Activated CD8-positive, alpha-beta memory T cell treated with anti-CD3 and anti-CD28 coated beads, Interleukin-2, amount 10 ng/mL, durations not matched to agents 7 days and 5 days (primary cell): ENCODE measurements at places on chromosomes 5 and 9. TPM values are rescaled to one million over a fixed set of nuclear protein-coding genes. Genes with fewer than 3 reads are reported as not detected.

Gene SOHLH1
- not detected for total RNA-seq

DNA sequence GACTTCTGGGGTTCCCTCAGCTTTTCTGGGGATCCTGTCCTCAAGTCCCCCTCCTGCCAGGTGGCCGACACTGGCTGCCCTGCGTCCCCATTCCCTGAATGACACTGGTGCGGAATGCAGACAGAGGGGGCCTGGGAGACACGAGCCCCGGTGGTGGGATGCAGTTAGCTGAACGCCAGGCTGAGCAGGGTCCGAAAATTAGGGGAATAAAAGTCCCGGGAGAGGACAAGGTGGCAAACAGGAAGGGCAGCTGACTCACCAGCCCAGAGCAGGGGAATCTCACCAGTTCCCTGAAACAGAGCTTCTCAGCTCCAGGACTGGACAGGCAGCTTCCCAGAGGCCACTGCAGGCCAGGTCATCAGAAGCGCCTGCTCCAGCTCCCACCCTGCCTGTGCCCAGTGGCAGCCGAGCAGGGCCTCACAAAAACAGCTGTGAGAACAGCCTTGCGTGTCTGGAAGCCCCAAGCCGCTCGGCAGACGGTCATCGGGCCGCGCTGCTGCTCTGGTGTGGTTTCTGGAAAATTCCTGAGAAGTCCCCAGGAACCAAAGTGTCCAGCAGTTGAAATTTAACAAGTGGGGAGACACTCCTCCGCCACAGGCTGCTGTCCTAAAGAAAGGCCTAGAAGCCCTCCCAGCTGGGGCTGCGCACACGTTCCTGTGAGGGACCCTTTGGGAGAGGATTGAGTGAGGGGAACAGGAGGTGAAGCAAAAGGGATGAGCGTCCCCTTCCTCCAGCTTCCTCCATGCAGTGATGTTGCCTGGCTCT lies 47.6 kb upstream of the EXOC3 start:
- H3K27me3 ChIP-seq = peaks cover 4% of the 10 kb centered on the region
- DNase-seq = no peak
- no peak overlapping the region for H3K4me3 ChIP-seq
- H3K36me3 ChIP-seq = peaks cover 18% of the 10 kb centered on the region

DNA sequence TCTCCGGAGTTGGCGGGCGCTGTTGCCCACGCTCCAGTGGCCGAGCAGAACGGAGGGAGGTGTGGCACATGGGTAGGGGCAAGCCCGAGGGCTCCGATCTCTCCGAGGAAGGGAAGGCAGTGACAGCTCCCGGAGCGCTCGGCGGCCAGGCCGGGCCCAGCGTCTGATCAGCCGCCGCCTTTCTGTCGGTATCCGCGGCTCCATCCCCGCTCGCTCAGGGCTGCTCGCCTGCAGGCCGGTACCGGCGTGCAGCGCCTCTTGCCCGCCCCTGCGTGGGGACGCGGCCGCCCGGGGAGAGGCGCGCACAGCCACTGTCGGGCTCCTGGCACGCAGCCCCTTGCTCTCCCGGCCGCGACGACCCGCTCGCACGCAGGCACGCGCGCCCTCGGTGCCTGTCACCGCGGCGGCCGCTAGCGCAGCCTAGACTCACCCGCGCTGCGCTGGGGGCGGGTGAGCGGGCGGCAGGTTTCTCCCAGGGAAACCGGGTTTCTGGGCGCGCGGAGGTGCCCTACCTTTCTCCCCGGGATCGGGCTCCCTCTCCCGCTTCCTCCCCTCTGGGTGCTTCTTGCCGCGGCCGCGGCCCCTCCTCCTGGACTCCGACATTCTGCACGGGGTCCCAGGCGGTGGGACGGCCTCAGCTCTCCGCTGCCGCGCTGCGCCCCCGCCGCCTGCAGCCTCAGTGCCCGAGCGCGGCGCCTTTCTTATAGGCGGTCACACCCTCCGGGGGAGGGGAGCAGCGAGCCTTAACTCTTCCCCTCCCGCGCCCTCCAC lies 108.4 kb downstream of the PSD2 start:
- H3K27ac ChIP-seq = no peak overlapping the region
- H3K4me1 ChIP-seq = peaks cover 4% of the 10 kb centered on the region
- DNase-seq = no peak
- H3K36me3 ChIP-seq = no peaks in the 10 kb centered on the region
- H3K4me3 ChIP-seq = no peak overlapping the region

DNA sequence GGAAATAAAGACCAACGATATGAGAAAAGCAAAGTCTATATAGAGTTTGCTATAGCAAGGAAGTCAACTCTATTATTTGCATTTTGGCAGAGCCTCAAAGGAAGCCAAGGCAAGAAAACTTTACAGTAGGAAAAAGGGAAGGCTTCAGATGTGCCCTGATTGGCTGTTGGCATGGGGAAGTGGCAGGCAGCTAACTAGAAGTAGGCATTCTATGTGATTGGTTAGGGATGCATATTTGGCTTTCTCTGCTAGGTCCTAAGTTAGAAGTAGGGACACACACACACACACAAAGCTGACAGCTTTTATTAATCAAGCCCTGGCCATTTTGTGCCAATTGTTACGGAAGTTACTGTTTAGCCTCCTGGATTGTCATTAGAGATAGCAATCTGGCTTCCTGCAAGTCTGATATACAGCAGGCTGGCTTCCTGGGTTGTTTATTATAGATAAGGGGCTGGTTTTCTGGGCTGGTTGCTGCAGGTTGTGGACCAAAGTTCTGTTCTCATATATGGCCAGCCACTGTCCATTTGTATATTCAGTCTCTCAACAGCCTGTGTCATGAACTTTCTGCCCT lies 308.1 kb upstream of the GRAMD2B start:
- no peaks in the 10 kb centered on the region for H3K27me3 ChIP-seq
- no peaks in the 10 kb centered on the region for H3K36me3 ChIP-seq
- H3K4me1 ChIP-seq = no peaks in the 10 kb centered on the region
- H3K4me3 ChIP-seq = no peak overlapping the region

DNA sequence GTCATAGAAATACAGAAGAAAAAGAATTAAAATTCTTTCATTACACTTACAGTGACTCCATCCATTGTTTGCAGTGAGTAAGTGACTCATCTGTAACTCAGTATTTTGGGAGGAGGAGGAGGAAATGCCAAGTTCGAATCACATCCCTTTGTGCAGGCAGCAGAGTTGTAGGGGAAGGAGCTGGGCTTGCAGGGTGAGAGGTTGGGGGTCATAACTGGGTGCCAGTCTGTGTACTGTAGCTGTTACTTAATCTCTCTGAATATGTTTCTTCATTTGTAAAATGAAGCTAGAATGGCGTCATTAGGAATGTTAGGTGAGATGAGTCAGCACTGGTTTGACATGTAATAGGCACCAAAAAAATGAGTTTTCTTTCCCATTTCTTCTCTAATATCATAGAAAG lies 235.7 kb upstream of the ADAMTSL1 start:
- H3K27me3 ChIP-seq = no peaks in the 10 kb centered on the region
- H3K4me1 ChIP-seq = no peaks in the 10 kb centered on the region
- H3K27ac ChIP-seq = no peak overlapping the region
- no peaks in the 10 kb centered on the region for H3K36me3 ChIP-seq

GRCh38 chr5:111582993-111583601 lies 70.8 kb upstream of the STARD4 start:
- H3K4me3 ChIP-seq = no peak overlapping the region
- peaks cover 4% of the 10 kb centered on the region for H3K4me1 ChIP-seq
- H3K27ac ChIP-seq = no peak overlapping the region
- H3K36me3 ChIP-seq = no peaks in the 10 kb centered on the region
- DNase-seq = no peak
- peaks cover 14% of the 10 kb centered on the region for H3K27me3 ChIP-seq
